ENCODE measurements at places on chromosomes 11 and 22.

DNA sequence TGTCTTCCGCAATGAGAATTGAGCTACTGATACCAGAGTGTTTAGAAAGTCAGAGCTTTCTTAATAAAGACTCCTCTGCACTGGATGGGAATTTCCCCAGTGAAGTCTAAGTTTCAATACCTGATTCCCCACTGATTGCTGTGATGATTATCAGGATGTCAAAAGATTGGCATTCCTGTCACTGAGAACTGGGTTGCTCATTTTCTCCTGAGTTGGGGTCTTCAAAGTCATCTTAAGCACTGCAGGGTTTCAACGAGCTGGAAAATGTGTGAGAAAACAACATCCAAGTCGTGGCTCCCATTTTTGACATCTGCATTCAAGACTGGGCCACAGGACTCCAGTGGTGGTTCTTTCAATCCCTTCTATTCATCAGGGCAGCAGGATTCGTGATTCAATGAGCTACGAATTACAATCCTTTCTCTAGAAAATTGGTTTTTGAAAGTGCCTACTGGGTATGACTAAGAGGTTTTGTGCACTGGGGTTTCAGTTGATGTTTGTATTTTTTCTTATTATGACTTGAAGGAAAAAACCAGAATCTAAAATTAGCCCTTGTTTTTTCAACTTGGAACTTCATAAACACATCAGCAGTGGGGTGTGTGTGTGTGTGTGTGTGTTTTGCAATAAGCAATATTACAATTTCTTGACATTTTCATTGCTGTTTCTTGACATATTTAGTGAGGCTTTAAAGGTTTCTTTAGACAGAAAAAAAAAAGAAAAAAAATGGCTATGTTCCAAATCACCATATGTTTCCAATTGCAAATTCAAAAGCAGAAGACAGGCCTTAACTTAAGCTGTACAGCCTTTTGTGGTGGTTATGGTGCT is 233.0 kb downstream of the FAM76B start:
- DNase-seq, result no peak

GRCh38 chr22:23281406-23282088 is 101.2 kb downstream of the BCR start:
- peak; percentile 86 for DNase-seq

- no peak for DNase-seq
These were observed 47.2 kb upstream of the BLID start for GRCh38 chr11:122163053-122163819.

DNA sequence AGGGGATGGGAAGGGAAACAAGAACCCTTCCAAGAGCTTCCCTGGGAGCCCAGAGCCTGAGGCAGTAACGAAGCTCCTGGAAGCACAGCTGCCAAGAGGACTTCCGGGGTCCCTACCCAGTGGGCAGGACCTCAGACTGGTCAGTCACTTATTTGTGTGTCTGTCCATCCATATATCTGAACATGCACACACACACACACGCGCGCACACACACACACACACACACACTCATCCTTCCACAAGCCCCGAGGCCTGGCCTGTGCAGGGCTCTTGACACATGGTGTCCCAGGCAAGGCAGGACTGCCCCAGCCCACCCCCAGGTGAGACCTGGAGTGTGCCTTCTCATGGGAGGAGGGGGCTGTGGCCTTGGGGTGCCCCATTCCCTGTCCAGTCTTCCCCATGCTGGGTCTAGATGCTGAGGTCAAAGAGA is 44.9 kb downstream of the IGLL5 start:
- DNase-seq, result no peak

DNA sequence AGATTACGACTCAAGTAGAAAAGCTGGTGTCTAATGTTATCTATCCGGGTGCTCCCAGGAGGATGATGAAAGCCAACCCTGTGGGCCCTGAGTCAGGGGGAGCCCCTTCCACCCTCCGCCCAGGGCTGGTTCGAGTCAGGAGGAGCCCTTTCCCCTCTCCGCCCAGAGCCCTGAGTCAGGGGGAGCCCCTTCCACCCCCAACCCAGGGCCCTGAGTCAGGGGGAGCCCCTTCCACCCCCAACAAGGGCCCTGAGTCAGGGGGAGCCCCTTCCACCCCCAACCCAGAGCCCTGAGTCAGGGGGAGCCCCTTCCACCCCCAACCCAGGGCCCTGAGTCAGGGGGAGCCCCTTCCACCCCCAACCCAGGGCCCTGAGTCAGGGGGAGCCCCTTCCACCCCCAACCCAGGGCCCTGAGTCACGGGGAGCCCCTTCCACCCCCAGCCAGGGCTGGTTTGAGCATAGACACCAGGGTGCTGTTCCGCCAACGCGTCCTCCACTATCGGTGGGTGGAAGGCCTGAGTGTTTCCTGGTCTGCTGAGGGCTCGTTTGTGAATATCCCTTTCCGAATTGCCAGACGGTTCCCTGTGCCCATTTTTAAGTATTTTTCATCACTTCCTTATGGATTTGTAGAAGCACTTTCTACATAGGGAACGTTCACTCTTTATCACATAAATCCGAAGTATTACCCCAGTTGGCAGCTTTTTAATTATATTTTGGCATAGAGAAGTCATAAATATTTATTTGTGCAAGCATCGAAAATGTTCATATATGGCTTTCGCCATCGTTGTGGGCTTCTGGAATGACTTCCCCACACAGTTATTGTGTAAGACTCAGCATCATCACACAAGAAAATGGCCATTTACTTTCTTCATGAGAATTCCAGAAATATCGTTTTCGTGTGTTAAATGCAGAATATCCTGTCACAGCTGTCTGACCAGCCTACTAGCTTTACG is 380.6 kb downstream of the BRD1 start:
- DNase-seq, result no peak

DNA sequence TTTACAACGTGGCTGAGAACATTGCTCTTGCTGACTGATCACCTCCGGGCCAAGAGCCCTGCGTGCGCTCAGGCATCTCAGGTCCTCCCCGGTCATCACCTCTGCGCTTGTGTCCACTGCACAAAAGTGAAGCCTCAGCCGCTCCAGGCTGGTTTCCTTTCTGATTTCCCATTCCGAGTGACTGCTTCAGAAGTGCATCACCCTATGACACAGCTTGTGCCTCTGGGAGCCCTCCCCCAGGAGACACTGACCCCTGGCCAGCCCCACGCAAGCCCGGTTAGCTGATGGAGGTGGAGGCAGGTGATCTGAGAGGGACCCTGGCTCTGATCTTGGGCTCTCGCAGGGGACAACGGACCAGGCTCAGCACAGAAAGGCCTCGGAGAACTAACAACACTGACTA is 38.3 kb upstream of the GNB1L start:
- no peak for DNase-seq

DNA sequence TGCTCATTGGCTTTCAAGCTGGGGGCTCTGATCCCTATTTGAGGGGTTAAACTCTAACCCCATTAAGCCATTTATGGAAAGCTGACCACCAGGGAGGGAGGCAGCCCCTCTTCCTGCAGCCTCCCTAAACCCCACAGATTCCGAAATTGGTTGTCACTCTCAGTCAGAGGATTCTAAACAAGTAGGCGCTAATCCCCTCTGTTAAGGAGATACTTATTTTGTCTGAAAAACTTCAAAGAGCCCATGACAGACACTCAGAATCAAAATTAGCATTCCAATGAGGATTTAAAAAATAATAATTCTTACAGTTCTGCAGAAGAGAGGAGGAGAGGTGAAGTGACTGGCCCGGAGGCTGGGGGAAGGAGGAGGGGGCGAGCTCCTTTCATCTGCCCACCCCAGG is 69.7 kb upstream of the LMO1 start:
- DNase-seq, result no peak

DNA sequence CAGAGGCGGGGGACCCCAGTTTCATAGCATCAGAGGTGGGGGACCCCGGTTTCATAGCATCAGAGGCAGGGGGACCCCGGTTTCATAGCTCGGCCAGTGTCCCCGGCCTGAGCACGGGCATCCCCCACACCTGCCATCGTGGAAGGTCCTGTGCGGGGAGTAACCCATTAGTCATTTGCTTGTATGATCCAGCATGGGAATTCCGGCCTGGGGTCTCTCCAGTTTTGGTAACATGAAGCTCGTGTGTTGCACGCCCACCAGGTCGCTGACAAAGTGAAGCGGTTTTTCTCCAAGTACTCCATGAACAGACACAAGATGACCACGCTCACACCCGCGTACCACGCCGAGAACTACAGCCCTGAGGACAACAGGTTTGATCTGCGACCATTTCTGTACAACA is 29.0 kb upstream of the KRTAP5-7 start:
- DNase-seq, result no peak

DNA sequence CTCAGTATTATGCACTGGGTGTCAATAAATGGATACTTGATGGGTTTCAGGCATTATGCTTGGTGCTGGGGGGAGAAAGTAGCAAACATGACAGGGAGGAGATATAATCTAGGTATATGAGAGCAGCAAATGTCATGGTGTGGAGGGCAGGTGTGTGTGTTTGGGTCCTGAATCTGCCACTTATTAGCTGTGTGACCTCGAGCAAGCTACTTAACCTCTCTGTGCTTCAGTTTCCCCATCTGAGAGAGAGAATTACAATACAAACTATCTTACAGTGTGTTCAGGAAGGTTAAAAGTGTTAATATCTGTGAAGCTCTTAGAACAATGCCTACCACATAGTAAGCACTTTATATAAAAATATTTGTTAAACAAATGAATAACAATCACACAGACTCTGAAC is 2.8 kb downstream of the SLC22A8 start:
- no peak for DNase-seq

DNA sequence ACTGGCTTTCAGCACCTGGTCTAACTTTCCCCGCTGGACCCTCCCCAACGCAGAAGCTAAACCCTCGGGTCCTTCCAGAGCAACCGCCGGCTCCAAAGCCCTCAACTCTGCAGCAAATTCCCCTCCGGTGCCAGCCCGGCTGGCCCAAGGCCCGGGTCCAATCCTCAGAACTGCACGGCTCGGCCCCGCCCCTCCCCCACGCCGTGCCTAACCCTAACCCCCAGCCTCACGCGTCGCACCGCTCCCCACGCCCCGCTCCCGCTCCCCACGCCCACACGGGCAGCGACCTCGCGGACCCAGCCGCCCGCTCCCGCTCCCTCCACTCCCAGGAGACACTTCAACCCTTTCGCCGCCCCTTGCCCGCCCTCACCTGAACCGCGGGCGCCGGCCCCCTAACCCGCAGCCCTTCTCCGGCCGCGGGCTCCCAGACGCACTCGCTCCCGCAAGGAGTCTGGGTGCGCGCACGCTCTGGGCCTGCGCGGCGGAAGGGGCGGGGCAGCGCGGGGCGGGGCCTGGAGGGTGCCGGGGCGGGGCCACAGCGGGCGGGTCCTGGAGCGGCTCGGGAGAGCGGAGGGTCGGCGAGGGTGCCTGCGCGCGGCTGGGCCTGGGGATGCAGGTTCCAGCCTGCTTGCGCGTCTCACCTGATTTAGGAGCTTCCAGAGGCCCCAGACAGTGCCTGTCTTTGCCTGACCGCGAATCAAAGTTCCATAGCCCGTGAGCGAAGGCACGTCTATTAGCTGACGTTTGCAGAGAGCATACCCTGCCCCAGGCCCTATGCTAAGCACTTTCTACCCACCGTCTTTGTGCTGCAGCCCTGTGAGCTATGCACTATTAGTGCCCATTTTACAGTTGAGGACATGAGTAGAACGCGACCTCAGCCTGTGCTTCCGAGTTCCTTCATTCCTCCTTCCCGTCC is at the start of gene NFRKB:
Gene NFRKB (minus strand): TSS at position 453 of the 916 bp plus-strand sequence. CDS start 2,729 bp downstream, outside the sequence.
- peak; percentile 57 for DNase-seq

DNA sequence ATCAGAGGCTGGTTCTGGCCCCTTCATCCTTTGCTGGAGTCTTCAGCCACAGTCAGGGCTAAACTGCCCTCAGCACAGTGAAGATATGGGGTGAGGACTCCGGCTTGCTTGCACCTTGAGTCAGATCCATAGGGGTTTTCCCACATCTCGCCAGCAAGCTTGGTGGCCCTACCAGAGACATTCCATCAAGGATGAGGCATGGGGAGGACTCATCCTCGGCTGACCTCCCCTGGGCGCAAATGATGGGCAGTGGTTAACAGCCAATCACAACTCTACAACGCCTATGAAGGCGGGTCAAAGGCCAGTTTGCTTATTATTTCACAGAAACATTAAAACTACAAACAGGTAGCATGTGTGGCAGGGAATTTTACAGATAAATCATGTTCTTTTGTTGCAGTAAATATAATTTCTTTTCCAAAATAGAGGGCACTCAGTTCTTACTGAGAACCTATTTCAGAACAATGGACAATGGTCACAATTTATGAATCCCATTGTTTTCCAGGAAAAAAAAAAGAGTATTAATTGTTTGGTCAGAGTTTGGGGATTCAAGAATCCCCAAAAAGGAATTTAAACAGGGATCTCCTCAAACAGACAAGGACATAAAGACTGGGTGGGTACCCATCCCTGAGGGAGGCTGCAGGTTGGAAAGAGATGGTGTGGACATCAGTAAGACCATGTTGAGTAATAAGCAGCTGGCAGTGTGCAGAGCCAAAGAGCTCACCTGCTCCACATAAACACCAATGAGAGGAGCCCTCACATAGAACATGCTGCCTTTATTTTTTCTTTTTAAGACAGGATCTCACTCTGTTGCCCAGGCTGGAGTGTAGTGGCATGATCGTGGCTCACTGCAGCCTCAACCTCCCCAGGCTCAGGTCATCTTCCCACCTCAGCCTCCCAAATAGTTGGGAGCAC is 14.8 kb downstream of the PLAAT3 start:
- peak; percentile 80 for DNase-seq

DNA sequence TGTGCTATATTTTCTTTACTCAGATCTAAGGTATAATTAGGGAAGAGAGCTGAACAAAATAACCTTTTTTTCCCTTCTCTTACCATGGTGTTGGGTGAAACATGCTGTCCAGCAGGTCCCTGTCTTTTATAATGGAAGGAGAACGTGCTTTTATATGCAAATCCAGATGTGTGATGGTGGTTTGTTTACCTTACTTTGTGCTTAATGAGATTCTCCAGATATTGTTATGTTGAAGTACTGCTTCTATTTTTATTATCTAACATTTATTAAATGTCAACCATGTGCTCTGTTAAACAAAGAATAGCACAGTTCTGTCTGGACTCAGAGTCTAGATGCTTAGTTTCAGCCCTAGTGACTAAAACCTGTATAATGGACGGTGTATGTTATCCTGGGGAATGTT is 10.1 kb upstream of the GRIK4 start:
- no peak for DNase-seq

DNA sequence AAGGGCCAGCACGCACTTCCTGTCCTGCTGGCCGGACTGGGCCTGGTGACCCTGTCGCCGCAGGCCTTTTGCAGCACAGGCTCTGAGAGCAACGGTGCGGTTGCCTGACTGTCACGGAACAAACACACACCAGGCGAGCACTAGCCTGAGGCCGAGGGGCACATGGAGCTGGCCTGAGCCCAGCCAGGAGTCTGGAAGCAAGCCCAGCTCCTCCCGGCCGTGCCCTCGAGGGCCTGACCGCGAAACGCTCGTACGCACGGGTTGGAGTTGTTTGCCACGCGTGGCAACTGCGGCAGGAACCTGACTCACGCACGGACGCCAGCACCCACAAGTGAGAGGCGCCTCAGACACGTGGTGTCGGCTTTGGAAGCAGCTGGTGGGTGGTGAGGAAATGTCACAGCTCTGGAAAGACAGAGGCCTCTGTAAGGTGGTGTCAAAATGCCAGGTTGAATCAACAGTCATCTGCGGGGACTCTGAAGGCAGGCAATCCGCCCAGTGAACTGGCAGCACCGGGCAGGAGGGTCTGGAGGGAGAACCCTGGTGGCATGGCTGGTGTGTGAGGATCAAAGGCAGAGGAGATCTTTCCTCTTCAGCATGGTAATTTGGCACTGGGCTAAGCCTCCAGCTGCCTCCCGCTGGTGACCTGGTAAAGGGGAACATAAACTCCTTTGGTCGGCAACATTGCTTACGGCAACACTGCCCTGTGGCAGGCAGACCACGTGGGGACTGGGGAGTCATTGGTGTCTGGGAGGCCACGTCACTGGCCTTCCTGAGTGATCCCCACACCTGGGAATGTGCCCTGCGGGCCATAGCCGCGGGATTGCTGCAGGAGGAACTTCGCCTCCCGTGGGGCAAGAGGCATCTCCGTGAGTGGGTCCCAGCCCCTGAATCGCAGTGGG is 15.3 kb upstream of the IL17REL start:
- DNase-seq, result no peak
